ENCODE measurements at places on chromosomes 3 and 15.
A peak's percentile ranks its signal among the peaks of the same experiment; 100 is the strongest.

DNA sequence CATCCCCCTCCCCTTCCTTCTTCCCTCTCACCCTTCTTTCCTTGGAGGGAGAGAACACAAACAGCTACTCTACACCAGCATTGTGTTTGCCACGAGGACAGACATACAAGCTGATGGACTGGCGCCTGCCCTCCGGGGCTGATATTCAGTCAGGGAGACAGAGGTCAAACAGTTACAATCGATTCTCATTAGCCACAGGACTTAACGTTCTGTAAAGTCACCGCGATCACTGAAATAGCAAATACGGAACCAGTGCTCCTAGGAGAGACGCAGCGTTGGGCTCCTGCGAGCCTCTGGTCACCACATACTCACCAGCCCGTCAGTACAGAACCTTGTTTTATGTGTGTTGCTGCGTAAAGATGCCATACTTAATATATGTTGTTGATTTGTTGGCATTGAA lies 108.8 kb downstream of the LRRK1 start:
- no peak for DNase-seq

GRCh38 chr3:6301626-6302025 lies 559.3 kb upstream of the GRM7 start:
- no peak for DNase-seq

DNA sequence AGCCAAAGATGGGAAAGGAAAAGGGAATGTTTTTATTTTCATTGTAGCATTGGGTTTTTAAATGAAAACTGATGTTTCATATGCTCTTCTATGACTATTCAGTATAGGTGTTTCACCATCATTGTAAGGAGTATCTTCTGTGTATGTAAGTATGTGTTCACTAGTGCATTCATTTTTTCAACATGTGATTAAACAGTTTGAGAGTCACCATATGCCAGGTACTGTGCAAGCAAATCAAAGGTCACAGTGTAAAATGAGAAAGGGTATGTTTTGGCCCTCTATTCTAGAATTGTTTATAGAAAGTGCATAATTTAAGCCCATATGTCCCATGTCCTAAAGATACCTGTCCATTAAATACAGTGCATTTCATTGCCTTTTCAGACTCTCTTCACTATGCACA lies 207.2 kb downstream of the ZBTB20 start:
- no peak for DNase-seq

GRCh38 chr3:191774485-191774884 lies 313.5 kb downstream of the PYDC2 start:
- DNase-seq: no peak

DNA sequence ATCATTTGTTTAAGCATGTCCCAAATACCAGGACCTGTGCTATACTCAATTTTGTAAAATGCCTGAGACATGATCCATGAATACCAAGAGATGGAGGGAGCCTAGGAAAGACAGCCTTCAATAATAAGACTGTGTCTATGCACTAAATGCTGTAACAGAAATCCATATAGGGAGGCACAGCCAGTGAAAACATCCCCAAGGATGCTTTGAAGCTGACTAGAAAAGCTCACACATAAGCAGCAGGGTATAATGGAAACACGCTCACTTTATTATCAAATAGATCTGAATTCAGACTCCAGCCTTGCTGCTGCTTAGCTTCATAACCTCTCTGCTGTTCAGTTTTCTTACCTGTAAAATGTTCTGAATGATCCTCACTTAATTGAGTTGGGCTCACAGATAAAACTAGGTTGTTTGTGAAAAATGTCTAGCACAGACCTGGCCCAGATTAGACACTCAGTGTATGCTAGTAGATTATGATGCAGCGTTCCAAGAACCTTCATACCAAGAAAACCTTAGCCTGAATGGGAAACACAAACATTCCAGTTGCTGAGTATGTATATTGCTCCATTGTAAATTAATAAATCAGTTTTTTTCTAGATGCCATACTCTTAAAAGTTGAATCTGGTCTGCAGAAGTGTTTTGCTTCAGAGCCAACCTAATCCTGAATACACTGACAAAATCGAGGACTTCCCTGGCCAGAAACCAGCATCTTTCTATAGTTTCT lies 3.8 kb upstream of the LARP6 start:
- no peak for DNase-seq

- no peak for DNase-seq
Measured at GRCh38 chr15:45910671-45911070, 275.8 kb downstream of the SQOR start.

DNA sequence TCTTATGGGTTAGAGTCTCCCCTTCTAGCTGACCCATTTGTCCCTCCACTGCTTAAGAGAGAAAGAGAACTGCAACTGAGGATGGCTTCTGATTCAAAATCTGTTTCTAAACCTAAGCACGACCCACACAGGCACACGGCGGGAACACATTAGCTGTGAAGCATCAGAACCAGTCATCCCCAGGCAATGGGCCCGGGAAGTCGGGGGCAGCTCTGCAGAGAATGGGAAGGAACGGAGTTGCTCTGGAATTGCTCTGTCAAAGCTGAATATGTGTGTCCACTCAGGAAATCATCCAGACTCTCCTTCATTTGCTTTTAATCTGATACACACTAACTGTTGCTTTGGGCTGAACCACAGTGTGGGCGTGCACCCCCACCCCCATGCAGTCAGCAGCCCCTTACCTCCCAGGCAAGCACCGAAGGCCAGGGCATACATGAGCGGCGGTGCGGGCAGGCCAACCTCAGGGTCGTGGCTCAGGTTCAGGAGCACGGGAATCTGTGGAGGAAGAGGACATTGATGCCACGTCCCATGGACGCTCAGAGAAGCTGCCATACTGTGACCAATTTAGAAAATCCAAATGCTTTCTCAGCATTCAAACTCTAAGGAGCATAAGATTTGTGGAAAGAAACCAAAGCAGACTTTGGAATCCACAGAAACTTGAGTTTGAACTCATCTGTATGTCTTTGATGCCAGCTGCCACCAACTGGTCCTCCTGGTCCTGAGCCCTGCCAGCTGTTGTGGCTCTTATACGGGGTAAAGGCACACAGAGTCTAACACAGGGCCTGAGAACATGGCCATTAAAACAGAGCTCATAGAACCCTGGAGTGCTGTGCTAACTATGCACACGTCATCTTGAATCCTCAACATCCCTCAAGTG lies 247.9 kb downstream of the OCA2 start:
- no peak for DNase-seq

DNA sequence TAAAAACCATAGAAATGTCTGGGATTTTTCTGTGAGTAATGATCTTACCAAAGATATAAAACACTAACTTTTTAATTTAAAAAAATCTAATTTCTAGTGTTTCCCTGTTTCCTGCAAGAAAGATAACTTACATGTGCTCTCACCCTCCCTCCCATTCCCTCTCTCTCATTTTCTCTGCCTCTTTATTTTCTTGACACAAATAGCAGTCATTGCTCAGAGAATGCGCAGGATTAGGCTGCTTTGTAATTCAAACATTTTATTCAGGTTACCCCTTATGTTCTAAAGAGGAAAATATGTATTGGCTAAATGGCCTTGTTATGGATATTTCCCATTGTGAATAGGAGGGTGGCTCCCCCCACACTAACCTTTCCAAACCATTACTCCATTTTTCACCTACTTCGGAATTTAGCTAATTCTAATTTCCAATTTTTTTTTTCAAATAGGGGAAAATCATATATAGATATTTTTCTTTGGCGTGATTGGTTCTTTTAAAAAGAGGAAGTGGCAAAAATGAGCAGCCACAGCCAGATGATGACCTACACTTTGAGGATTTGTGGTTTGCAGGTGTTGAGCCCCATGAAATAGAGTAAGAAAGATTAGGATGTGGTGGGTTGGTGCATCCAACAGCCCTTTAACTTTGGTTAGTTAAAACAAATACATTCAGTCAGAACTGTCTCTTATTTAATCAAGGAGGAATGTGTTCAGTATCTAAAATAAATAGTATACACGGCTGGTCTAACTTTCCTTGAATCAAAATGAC lies 554.4 kb downstream of the IGSF11 start:
- no peak for DNase-seq

- DNase-seq: no peak
Measured at GRCh38 chr3:26237036-26237682, 385.4 kb upstream of the LRRC3B start.

- DNase-seq: no peak
Measured at GRCh38 chr3:198062068-198062465, 102.0 kb downstream of the LMLN start.

- DNase-seq: no peak
Measured at GRCh38 chr15:46848704-46849103, 868.6 kb upstream of the SEMA6D start.

- DNase-seq: no peak
Measured at GRCh38 chr3:29181149-29181780, 99.6 kb upstream of the RBMS3 start.

DNA sequence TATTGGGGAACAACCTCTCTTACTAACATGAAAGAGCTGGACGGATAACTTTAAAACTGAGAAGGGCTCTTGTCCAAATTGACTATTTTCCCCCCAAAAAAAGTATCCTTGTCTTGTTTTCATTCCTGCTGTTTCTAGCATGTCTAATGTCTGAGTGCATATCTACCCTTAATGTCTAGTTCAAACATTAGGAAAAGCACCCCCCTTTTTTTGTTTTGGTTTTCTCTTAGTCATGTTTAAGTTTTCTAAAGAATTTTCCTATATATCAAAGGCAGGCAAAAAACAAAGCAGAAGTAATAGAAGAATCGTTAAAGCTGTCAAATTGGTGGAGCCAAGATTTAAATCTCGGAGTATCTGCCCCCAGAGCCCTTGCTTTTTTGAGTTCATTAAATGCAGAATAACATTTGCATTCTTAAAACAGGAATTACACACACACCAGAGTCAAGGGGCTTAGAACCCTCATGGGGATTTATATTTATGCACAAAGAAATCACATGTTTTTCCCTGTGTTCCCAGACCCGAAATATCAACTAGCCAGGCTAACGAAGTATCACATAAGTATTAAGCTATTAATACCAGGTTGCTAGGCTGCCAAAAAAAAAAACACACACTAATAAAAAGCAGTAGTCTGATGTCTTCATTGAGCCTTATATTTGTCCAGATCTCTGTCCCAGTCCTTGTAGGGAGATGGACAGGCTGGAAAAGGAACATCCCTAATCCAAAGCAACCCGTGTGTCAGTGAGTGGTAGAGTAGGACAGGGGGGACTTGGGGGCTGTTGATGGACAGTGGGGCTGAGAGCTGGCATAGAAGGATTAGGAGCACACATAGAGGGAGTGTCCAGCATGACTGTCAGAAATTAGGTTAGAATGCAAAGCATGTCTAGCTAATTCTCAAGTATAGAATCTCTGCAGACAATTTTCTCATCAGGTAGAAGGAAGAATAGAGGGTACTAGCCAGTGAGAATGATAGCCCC lies 103.6 kb upstream of the BFSP2 start:
- no peak for DNase-seq

- DNase-seq: no peak
Measured at GRCh38 chr3:126546549-126547239, 12.0 kb downstream of the C3orf22 start.

DNA sequence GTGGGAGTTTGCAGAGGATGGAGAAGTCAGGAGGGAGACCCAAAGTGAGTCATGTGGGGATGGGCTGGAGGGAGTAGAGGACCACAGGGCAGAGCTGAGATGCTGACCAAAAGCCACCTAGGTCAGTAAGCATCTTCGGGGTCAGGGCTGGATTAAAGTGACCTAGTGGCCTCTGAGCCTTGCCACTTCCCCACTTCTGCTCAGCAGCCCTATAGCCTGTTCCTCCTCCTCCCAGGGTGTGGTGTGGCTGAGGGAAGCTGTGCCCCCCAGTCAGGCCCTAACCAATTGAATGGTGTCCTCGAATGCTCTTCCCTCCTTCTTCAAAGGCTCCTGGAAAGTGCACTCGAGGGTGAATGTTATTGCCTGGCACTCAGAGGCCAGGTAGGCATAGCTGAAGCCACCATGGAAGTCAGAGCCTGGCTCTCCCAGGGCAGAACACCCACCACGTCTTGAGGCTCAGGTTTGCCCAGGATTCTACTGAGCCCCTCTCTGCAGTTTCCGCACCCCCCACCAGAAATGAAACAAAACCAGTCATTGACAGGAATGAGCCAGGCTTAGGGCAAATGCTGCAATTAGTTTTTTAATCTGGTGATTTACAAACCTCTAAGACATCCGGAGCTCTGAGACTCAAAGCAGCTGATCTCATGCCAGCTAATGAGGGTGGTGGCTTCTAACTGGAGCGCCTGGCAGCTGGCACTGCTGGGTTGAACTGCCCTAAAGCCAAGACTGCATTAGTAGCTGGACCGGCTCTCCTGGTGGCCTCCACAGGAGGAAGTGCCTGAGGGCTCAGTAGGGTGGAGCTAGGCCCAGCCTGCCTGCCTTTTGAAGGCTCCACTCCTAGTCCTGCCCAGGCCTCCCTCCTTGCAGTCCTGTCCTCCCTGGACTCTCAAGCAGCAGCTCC lies 26.0 kb upstream of the VIPR1 start:
- DNase-seq: no peak

GRCh38 chr15:65416845-65417416 lies 5.8 kb downstream of the IGDCC4 start:
- DNase-seq: peak; percentile 37
